SW 1271 (cell line): ENCODE measurements at places on chromosomes 7 and 10.

GRCh38 chr7:51316666-51317581 is at the start of gene COBL:
COBL (minus strand) TSS chr7:51316809; CDS start chr7:51316633, 176 bp downstream.
- no peak for DNase-seq

DNA sequence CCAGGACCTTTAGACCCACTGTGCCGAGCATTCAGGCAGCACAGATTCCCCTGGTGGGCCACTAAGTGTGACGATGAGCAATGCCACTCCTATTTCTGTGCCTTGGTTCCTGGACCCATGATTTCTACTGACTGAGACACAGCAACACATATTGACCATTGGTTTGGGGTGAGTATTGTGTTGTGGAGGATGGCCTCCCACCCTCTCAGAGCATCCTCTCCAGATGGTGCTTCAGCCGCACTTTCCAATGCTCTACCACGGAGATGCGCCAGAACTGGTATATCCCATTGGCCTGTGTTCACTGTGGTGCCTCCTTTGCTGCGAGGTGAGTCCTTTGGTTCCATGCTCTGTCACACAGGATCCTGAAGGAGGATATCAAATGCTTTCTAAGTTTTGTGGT is 10.1 kb upstream of the GDF10 start:
- no peak for DNase-seq

- DNase-seq, result no peak
These were observed 11.7 kb downstream of the FBXW4 start for GRCh38 chr10:101683276-101683675.

DNA sequence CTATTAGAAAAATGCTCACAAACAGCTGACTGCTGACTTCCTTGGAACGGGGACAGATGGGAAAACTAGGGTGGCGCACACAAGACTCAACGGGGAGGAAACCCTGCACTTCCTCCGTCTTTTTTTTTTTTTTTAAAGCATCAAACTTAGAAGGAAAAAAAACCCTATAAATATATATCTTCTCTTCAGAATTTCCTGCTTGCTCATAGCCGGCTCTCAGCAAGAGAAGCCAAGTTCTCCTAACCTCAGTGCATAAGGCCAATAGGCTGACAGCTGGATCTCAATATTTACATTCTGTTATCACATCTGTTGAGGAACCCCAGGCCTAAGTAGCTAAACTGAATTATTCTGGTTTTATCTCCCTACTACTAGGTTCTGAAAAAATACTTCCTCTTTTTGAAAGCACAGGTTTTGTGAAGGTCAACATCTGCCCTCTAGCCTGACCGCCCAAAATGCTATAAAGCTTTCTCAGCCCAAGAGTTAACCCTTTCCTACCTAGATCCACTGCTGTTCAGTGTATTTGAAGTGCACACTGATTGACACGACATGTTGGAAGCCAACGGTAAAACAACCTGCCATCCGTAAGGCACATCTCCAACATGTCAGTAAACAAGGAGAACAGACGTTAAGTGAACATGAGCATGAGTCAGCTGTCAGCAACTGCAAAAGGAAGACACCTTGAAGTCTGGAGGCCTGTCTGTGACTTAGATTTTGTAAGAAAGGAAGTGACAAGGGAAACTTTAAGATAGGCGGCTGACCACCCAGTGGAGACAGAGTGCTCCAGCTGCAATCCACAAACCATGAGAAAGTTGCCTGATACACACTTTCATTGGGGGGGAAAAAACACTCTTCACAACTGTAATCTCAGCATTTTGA is 83.8 kb downstream of the EBLN1 start:
- no peak for DNase-seq

DNA sequence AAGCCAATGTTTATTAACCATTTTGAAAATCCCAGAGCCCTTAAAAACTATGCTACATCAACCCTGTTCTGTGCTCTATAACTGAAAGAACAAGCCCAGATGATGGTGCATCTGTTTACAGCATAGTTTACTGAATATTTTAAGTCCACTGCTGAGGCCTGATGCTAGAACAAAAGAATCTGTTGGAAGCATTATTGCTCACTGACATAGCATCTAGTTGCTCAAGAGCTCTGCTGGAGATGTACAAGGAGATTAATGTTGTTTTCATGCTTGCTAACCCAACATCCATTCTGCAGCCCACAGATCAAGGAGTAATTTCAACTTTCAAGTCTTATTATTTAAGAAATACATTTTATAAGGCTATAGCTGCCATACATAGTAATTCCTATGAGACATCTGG is 181.3 kb upstream of the FEZF1 start:
- DNase-seq, result no peak
